Fibroblast of pulmonary artery (primary cell): ENCODE measurements at places on chromosomes 1 and 21.

GRCh38 chr1:166133857-166134256 lies 32.9 kb downstream of the FAM78B start:
- DNase-seq = no peak

DNA sequence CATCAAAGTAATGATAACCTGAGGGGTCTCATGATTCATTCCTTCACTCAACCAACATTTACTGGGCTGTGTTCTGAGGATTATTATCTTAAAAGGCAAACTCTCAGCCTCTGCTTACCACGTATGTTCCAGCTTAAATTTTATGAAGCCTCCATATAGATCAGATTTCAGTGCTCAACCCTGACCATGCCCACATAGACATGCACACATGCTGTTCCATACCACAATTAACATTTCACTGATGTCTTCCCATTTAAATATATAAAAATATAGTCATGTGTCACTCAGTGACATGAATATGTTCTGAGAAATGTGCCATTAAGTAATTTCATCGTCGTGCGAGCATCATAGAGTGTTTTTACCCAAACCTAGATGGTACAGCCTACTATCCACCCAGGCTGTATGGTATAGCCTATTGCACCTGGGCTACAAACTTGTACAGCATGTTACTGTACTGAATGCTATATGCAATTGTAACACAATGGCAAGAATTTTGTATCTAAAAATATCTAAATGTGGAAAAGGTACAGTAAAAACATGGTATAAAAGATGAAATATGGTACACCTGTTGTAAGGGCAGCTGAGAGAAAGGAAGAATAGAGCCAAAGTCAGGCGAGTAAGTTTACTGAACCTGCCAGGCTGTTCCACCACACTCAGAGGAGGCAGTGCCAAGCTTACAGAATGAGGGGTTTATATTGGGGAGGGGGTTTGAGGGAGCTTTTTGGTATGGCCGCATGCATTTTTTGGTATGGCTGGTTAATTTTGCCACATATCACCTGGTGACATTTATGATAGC lies 134.7 kb upstream of the ETV3 start:
- DNase-seq = no peak

GRCh38 chr1:196400478-196401451 lies 207.5 kb downstream of the KCNT2 start:
- peak; percentile 96 for DNase-seq

DNA sequence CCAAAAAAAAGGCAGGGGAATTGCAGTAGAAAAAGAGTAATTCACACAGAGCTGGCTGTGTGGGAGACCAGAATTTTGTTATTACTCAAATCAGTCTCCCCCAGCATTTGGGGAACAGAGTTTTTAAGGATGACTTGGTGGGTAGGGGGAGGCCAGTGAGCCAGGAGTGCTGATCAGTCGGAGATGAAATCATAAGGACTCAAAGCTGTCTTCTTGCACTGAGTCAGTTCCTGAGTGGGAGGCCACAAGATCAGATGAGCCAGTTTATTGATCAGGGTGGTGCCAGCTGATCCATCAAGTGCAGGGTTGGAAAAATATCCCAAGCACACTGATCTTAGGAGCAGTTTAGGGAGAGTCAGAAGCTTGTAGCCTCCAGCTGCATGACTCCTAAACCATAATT lies 23.7 kb upstream of the EDARADD start:
- no peak for DNase-seq

GRCh38 chr1:37628026-37628556 lies 6.6 kb downstream of the RSPO1 start:
- no peak for DNase-seq

GRCh38 chr1:16009030-16009460 lies 5.0 kb downstream of the SRARP start:
- peak; percentile 79 for DNase-seq

GRCh38 chr1:205970486-205970885 lies 27.2 kb upstream of the SLC26A9 start:
- no peak for DNase-seq

- no peak for DNase-seq
These were observed 5.3 kb downstream of the HTR1D start for GRCh38 chr1:23211955-23212354.

DNA sequence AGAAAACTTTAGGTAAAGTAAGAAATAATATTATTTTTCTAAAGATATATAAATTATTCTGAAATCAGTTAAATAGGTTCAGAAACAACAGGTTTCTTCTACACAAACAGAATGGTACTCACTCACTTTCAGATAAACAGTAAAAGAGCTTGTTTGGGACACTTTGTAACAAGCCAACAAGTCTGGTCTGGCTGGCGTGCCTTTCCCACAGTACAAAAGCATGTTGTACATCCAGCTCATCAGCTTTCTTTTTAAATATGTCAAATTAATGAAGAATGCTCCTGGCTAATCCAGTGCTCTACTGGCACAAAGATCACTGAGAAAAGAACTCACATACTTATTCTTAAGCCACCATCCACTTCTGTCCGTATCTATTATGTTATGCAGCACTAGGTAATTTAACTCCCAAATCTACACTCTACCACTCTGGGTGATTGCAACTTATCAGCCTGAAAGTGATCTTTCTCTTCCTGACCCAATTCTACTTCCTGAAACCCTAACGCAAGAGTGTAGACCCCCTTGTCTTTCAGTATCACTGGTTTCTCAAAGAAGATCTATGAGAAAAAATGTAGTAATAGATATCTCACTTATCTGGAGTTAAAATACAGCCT lies 32.6 kb downstream of the TRIT1 start:
- DNase-seq = no peak

DNA sequence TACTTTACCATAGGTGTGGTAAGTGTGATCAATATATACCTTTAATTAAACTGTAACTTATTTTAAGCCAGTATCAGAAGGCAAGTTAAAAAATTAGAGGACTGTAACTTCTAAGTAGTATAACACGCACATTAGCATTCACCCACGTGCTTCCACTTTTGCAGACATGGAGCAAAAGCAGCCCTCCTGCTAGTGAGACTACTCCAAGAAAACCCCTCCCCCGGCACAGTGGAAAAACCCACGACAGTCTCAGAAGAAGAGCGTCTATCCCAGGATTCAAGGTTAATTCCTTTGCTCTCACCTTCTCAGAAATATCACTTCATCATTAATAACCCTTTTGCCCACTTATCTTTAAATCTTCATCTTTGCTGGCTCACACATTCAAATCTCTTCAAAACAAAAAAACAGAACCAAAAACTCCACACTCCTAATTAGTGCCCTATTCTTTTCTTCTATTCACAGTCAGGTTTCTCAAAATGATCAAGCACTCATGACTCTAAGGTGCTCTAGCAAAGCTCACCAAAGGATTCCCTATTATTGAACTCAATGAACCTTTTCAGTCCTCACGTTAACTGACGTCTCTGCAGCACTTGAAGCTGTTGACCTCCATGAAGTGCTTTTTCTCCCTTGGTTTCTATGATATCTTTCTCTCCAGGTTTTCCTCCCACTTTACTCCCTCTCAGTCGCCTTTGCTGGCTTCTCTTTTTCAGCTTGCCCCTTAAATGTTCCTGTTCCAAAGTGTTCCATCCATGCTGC lies 213.5 kb downstream of the SMYD3 start:
- no peak for DNase-seq

DNA sequence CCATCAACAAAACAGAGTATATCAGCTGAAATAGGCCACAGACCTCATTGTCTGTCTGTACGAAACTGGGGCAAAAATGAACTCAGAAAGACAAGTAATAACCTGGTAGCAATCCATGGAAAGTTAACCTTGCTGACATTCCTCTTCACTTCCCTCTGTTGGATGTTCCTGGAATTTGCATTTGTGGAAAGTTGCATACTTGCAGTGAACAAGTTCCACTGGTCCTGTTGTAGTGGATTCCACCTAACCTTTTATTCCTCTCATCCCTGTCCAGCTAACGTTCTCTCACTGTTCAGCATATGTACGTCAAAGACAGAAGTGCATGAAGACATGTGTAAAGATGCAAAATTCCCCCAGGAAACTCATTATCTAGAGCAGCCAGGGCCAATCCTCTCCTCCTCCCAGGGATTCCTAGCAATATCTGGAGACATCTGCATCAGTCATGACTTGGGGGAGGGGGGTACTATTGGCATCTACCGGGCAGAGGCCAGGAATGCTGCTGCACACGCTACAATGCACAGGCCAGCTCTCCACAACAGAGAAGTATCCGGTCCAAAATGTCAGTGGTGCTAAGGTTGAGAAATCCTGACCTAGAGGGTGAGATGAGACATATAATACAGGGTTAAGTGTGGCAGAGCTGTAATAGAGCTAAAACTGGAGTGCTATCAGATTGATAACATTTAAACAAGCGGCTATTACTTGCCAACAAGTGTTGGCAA lies 8.2 kb downstream of the LPAR3 start:
- peak; percentile 62 for DNase-seq

- no peak for DNase-seq
These were observed 174.6 kb downstream of the HLX start for GRCh38 chr1:221053889-221054288.

- DNase-seq = no peak
These were observed 117.0 kb upstream of the GALNT2 start for GRCh38 chr1:229950020-229950419.

- peak; percentile 58 for DNase-seq
These were observed 36.8 kb downstream of the CDC7 start for GRCh38 chr1:91537281-91537986.

DNA sequence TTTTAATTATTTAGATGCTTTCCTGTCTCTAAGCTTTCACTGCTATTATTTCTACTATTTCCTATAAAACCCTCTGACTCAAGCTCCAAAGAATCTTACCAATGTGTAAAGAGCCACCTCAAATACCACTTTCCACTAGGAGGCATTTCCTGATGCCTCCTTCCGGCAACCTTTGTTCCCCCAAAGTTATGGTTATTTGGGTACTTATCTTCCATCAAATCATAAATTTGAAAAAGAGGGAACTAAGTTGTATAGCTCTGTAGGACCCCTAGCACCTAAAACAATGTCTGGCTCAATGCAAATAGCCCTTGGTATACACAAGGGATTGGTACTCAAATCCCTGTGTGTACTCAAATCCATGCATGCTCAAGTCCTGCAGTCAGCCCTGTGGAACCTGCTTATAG lies 79.6 kb downstream of the NME7 start:
- peak; percentile 43 for DNase-seq

GRCh38 chr1:55662875-55663274 lies 447.7 kb upstream of the USP24 start:
- DNase-seq = no peak

- DNase-seq = peak; percentile 75
These were observed 719.8 kb upstream of the ADGRL4 start for GRCh38 chr1:79726321-79726720.

DNA sequence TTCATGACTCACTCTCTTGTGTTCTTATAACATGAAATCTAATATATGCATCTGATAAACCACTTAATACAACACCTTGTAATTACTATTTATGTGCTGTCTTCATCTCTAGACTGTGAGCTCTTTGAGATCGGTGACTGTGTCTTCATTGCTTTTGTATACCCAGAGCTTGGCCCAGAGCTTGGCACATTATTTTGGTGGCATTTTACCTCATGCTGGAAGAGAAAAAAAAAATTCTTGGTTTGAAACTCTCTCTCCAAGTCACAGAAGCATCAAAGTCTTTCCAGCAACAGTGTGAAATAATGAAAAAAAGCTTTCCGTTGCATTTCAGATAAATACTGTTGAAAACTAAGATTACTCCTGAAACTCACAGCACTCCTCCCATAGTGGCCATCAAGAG lies 451.6 kb downstream of the NUF2 start:
- DNase-seq = no peak

- DNase-seq = peak; percentile 3
These were observed 89.1 kb upstream of the COL24A1 start for GRCh38 chr1:86245566-86246190.

- DNase-seq = peak; percentile 56
These were observed 96.3 kb upstream of the TMPRSS15 start for GRCh38 chr21:18499761-18500376.

- no peak for DNase-seq
These were observed 10.5 kb upstream of the IRF2BP2 start for GRCh38 chr1:234620272-234621126.

GRCh38 chr1:152917794-152918193 lies 9.4 kb downstream of the IVL start:
- no peak for DNase-seq

GRCh38 chr1:151953409-151954094 lies 40.1 kb downstream of the S100A10 start:
- no peak for DNase-seq

- no peak for DNase-seq
These were observed 19.9 kb upstream of the NEK2 start for GRCh38 chr1:211695135-211695816.

GRCh38 chr1:58649555-58649954 lies 50.3 kb downstream of the MYSM1 start:
- peak; percentile 5 for DNase-seq

DNA sequence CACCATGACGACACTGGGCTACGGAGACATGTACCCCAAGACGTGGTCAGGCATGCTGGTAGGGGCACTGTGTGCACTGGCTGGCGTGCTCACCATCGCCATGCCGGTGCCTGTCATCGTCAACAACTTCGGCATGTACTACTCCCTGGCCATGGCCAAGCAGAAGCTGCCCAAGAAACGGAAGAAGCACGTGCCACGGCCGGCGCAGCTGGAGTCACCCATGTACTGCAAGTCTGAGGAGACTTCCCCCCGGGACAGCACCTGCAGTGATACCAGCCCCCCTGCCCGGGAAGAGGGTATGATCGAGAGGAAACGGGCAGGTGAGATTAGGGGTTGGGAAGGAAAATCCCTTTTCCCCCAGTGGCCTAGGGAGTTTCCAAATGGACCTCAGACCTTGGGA lies 13.5 kb downstream of the KCNC4 start:
- DNase-seq = no peak

- no peak for DNase-seq
These were observed 196.6 kb downstream of the NFIA start for GRCh38 chr1:61278966-61279365.

DNA sequence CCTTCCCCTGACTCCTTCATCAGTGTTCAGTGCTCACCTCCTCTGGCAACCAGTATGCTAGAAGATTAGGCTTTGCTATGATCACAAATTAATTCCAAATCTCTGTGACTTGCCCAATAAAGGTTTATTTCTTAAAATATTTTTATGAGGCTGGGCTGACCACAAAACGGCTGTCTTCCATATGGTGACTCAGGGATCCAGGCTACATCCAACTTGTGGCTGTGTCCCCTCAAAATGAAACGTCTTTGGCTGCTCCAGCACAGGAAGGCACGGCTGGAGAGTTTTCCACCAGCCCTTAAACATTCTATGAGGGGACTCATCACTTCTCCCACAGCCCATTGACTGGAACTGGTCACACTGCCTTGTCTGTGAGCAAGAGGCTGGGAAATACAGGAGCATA lies 131.5 kb downstream of the HUNK start:
- no peak for DNase-seq

DNA sequence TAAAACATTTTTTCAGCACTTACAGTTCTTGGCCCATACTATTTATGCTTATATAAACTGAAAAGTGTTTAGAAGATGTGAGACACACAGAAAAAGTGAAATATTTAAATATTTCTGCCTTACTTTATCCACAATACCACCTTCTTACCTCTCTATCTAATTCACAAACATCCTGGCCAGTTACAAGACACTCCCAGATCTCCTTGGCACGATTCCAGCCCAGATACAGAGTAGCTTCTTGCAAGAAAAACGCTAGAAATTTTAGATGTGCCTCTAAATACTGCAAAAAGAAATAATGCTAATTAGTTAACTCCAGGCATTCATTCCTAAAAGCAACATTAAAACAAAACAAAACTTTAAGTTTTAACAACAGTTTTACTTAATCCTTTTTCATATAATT lies 68.4 kb downstream of the USP24 start:
- peak; percentile 31 for DNase-seq
